ENCODE measurements at places on chromosomes 1 and 21.
A peak's percentile ranks its signal among the peaks of the same experiment; 100 is the strongest.

DNA sequence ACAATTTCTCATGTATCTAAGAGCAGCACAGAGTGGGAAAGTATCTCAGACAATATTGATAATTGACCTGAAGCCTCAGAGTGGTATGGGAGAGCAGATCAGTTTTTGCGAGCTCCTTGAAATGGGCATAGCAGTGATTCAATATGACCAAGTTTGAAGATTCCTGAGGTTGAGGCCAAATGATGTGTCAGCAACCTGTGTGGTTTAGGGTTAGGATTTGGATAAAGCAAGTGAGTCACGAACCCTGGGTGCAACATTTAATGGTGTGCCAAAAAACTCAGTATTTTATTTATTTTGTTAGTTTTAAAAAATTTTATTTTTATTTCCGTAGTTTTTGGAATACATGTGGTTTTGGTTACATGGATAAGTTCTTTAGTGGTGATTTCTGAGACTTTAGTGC, 92.5 kb upstream of the C21orf91 start:
- no peak for DNase-seq

DNA sequence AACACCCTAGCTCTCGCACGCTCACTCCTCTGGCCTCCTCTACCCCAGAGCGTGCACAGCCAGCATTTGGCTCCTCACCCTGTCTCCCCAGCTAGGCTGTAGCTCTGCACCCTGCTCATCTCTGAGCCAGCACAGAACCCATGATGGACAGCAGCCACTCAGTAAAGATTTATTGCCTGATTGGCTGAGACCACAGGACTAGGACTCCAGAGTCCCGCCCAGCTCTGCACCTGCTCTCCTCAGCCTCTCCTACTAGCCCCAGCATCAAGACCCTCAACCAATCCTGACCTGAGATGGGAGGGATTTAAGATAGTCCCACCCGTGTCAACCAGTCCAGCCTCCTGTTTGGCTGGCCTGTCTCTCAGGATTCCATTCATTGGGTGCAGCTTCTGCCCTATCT, 9.3 kb downstream of the C1QB start:
- DNase-seq, result peak; percentile 53

- DNase-seq, result peak; percentile 70
These were observed 1.7 kb downstream of the NR5A2 start for GRCh38 chr1:200029035-200029821.

DNA sequence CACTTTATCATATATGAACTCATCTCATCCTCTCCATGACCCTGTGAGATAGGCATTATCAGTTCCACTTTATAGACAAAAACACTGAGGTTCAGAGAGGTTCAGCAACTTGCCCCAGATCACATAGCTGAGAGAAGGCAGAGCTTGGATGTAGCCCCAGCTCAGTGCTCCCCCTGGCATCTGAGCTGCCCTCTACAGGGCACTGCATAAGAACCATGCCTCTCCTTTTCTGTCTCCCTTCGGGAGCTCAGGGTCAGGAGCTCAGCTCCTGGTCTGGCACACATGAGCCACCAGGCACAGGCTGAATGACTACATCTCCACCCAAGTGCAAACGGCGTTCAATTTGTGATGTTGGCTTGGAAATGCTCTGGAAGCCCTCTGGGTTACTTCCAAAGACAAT, 16.9 kb downstream of the RAB7B start:
- no peak for DNase-seq

GRCh38 chr1:28592321-28593071, 431 bp downstream of the RAB42 start:
- no peak for DNase-seq

GRCh38 chr1:44323947-44324346, 31.1 kb downstream of the ERI3 start:
- no peak for DNase-seq

DNA sequence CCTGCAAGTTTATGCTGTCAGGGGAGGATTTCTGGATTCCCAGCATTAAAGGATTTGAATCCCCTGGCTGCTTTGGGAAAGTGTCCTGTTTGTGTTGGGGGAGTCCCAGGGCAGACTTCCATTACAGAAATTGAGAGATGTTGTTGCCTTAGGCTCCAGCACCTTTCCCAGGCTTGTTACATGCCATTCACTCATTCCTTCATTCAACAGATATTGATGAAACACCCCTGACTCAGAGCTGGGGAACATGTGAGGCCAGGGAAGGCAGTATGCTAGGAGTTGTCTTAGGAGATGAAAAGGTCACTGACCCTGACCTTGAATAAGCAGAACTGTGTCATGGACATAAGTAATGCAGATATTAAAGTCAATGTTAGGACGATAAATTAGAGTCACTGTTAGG, 161.7 kb downstream of the NTMT2 start:
- no peak for DNase-seq
